ENCODE measurements at places on chromosomes 3 and 15.

DNA sequence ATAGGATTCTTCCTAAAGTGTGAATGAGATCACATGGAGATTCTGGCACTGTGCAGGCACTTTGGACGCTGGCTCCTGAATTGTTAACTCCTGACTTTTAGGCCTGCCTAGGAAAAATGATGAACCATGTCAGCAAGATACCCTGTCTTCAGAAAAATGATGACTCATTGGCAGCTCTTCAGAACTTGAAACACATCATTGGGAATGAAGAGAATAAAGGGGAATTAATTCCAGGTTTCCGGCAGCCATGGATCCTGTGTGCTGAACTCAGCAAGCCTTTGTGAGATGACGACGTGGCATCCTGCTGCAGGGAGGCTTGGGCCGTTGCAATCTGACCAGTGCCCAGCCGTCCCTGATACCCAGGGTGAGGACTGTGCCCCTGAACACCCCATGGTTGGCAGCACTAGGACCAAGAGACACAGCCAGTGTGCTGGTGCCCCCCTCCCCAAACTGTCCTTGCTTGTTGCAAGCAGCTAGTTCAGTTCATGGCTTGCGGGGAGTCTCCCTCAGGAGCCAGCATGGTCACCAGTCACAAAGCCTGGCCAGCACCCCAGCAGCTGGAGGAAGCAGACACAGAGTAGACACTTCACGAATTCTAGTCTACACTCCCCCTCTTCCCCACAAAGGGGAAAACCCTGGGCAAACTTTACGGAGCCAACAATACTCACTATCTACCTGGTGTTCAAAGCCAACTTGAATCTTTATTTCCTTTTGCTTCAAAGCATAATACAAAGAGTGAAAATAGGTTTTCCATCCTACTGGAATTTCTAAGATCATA is 7.8 kb upstream of the LIPC start:
- DNase-seq: no peak

GRCh38 chr15:62766599-62766998 is 275.9 kb upstream of the TPM1 start:
- no peak for DNase-seq

DNA sequence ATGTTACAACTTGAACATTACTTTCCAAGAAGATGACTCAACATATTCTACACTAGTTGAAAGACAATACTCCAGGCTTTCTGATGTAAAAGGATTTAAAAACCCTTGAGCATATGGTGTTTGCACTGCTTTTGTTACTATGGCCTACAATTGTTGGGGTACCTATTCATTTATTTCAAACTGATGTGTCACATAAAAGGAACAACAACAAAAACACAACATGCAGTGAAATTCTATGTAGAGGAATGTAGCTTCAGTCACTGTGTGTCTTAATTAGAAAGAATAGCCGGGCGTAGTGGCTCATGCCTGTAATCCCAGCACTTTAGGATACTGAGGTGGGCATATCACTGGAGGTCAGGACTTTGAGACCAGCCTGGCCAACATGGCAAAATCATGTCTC is 1.6 kb downstream of the SPATA16 start:
- no peak for DNase-seq

DNA sequence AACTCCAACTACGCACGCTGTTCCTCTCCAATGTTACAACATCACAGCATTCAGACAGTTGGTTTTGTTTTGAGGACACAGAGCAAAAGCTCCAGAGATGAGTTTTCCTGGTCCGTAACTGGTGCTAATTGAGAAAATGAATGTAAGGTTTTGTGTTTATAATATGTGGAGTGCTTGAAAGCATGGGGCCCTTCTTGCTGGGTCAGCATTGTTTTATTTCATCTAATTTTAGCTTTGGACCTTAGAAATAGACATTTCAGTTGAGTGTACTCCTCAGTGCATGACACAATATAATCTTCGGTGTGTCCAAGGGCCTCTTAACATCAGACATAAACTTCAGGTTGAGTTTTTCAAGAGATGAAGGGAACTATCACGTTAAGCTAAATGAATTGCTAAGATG is 37.1 kb downstream of the ANAPC13 start:
- no peak for DNase-seq

DNA sequence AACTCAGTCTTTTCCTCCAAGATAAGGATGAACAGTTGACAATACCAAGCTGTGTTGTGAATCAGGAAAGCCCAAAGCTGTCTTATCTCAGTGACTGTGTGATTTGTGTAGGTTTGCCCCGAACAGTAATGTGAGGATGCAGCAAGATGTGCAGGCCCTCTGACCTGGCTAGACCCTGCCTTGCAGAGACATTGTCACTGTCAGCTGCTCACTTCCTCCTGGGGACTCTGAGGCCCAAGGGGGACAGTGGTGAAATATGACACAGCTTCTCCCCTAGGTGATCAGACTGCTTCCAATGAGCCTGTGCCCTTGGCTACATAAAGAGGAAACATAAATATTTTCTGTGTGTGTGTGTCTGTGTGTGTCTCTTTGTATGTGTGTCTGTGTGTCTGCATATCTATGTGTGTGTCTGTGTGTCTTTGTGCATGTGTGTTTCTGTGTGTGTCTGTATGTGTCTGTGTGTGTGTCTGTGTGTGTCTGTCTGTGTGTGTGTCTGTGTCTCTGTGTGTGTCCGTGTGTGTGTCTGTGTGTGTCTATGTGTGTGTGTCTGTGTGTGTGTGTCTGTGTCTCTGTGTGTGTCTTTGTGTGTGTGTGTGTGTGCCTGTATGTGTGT is 21.7 kb downstream of the LRRK1 start:
- no peak for DNase-seq

GRCh38 chr3:150521463-150521862 is 24.8 kb downstream of the SERP1 start:
- DNase-seq: no peak

DNA sequence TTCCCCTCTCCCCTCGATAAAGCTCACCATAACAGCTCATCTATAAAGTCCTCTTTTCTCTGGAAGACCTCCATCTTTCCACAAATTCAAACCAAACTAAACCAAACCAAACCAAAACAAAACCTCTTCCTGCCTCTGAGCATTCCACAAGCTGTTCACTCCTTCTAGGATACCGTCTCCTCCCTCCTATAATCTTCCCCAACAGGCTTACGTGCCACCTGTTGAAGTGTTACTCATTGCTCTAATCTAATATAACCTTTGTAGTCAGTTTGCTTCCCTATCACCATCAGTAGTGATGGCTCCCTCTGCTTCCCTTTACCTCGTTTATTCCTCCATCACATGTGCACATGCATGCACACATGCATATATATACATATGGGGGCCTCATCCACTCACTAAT is 12.7 kb upstream of the CCR9 start:
- no peak for DNase-seq

- no peak for DNase-seq
Observed at GRCh38 chr3:40637906-40638305, 113.1 kb downstream of the ZNF621 start.

GRCh38 chr15:41438206-41438605 is 21.3 kb downstream of the RTF1 start:
- no peak for DNase-seq

GRCh38 chr15:34647569-34648293 is 64.3 kb upstream of the GOLGA8B start:
- no peak for DNase-seq
